Lung microvascular endothelial cell (primary cell): ENCODE measurements at places on chromosomes 12 and 14. TPM values are rescaled to one million over a fixed set of nuclear protein-coding genes. Genes with fewer than 3 reads are reported as not detected.

The TMEM117 gene
- total RNA-seq = 3.7 and 4.8 TPM in 2 replicates

The ARG2 gene
- total RNA-seq = 33.8 and 39.7 TPM in 2 replicates

The GRIN2B gene
- not detected in 2 replicates for total RNA-seq

The ABCC9 gene
- under 0.01 TPM in 2 replicates for total RNA-seq

The ADCY4 gene
- 34.9 and 60.1 TPM in 2 replicates for total RNA-seq

The CCDC197 gene
- not detected in 2 replicates for total RNA-seq

The SPRYD3 gene
- total RNA-seq = 8.9 and 12.9 TPM in 2 replicates

The KRT83 gene
- not detected in 2 replicates for total RNA-seq

The ANKS1B gene
- total RNA-seq = 0.20 and 0.22 TPM in 2 replicates

The SMCO2 gene
- 0.20 and 0.22 TPM in 2 replicates for total RNA-seq

The ARMH4 gene
- 0.87 and 1.8 TPM in 2 replicates for total RNA-seq

The CCNT1 gene
- 13.1 and 21.4 TPM in 2 replicates for total RNA-seq

The SUDS3 gene
- 18.3 and 26.2 TPM in 2 replicates for total RNA-seq

The A2M gene
- total RNA-seq = 3.8 and 19.0 TPM in 2 replicates

DNA sequence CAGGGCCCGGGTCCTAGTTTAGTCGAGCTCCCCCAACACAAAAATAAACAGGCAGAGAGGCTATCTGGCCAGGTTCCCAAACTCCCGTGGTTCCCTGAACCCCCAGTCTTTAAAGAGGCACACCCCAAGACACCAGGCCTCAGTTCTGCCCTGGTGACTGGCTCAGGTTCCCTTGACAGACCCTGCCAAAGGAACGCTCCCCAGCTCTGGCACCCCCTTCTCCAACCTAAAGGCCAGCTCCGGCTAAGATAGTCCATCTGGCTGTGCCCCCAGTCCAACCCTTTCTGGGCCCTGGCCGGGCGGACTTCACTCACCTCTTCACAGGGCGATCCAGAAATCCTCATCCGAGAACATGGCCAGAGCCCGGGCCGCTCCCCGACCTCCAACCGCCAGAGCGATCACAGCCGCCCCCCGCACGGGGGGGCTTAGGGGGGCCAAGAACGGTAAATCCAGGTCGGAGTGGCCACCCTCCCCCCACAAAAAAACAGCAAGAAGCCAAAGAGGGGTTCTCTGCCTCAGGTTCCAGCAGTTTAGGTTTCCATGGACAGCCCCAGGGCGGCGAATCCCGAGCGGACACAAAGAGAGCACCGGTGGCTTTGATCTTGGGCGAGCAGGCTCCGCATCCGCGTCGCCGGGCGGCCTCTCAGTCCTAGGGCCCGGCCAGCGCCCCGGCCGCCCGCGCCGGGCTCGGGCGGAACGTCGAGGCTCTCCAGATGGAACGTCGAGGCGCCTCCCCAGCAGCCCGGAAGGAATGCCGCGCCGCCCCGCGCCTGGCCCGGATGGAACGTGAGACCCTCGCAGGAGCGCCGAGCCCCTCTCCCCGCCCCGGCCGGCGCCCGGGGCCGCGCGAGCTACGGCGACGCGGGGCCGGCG is 1.1 kb downstream of the KMT2D start:
- DNase-seq = peak; percentile 61

- DNase-seq = no peak
These were observed 239.8 kb downstream of the RGS6 start for GRCh38 chr14:72172049-72172448.

- DNase-seq = no peak
These were observed 101.5 kb downstream of the TAOK3 start for GRCh38 chr12:118271183-118271582.

DNA sequence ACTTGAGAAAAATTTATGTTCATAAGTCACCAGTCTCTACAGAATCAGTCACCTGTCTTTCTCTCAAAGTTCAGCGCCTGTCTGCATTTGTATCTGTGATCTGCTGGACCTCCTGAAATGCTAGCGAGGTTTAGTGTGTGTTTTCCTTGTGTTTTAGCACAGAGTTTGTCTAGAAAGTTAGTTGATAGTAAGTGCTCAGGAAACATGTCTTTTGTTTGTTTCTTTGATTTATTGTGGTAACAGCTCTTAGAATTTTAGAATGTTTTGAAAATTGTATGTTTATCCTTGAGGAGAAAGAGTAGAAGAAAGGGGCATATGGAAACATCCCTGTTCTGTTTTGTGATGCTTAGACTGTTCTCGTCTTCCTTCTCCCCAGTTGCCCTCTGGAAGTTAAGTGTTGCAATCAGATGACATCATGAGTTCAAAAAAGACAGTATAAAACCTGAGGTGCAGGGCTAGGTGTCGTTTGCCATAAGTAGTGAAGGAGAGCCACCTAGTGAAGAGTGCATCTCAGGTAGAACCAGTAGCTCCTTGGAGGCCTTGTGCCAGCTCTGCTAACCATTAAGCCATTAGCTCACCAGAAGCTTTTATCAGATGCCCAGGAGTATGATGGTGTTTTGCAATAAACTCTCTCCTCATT is 44.8 kb downstream of the FBXW8 start:
- peak; percentile 17 for DNase-seq

DNA sequence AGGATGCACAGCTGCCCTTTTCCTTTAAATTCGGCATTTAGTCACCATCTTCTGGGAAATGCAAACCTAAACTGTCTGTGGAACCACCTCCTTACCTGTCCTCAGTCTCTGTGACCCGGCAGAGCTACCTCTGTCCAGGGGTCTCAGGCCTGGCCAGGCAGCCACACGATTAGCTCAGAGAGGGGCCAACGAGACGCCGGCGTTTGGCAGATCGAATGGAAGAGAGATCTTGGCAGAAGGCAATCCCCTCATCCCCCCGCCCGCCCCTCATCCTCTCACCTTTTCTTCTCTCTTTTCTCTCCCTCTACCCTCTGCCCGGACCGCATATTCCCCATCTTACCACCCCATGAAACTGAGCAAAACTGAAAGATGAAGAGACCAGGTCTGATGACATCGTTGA is 101.0 kb downstream of the PIWIL1 start:
- no peak for DNase-seq

GRCh38 chr12:122265886-122266229 is 436 bp downstream of the VPS33A start:
- DNase-seq = peak; percentile 65

GRCh38 chr14:35985474-35986218 is 159.5 kb downstream of the BRMS1L start:
- DNase-seq = no peak

DNA sequence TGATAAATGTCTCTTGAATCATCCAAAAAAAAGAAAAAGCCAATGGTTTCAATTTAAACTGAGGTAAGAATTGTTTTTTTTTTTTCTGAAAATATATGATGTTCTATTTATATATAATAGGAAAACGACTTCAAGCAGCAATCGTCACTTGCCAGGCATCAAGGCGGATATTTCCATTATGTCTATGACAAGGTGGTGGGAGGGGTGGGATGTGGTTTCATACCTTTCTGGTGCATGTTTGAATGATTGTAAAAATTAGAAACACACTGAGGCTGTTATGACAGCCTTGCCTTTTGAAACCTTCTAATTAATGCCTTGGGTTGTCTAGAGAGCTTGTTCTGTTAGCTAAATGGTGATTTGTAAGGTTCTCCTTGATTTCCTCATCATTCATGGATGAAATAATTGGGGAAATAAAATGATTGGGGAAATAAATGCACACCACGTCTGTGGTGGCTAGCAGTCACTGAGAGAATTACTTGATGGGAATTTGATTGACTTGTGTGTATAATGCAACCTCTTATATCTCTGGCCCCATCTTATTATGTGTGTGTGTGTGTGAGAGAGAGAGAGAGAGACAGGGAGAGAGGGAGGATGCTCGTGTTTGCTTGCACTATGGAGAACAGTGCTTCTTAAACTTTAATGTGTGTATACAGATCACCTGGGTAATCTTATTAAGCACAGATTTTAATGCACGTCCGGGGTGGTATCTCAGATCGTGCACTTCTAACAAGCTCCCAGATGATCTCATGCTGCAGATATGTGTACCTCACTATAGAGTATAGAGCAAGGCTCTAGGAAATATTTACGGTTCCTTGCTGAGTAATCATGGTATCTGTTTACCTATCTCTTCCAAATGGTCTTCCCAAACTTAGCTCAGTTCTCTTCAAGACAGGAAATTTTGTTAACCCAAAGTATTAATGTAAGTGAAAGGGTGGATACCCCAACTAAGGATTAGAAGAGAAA is 502.6 kb downstream of the DIO2 start:
- DNase-seq = no peak

DNA sequence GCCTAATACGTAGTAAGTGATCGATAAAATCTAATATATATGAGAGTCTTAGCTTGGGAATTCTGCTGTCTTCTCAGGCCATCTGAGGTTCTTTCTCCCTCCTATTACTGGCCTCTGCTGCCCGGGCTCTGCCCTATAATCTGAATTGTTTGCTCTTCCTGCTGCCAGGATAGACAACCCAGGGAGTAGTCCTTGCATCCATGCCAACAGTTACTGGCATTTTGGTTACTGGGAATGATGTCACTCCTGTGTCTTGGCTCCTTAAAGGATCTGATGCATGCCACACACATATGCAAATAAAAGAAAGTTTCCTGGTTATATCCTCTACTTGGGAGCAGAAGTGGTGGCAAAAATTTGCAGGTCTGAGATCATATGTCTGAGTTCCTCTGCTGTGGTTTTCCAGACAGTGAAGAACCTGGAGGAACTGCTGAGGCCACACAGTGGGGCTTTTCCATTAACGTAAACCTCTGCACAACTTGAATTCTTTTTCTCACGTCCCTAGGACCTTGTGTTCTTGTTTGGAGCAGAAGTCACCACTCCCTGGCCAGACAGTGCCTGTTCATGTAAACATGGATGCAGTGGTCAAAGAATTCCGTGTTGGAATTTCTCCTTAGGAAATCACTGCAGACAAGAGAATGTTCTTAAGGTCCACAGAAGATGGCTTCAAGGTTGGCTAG is 320.6 kb upstream of the TBX3 start:
- no peak for DNase-seq

DNA sequence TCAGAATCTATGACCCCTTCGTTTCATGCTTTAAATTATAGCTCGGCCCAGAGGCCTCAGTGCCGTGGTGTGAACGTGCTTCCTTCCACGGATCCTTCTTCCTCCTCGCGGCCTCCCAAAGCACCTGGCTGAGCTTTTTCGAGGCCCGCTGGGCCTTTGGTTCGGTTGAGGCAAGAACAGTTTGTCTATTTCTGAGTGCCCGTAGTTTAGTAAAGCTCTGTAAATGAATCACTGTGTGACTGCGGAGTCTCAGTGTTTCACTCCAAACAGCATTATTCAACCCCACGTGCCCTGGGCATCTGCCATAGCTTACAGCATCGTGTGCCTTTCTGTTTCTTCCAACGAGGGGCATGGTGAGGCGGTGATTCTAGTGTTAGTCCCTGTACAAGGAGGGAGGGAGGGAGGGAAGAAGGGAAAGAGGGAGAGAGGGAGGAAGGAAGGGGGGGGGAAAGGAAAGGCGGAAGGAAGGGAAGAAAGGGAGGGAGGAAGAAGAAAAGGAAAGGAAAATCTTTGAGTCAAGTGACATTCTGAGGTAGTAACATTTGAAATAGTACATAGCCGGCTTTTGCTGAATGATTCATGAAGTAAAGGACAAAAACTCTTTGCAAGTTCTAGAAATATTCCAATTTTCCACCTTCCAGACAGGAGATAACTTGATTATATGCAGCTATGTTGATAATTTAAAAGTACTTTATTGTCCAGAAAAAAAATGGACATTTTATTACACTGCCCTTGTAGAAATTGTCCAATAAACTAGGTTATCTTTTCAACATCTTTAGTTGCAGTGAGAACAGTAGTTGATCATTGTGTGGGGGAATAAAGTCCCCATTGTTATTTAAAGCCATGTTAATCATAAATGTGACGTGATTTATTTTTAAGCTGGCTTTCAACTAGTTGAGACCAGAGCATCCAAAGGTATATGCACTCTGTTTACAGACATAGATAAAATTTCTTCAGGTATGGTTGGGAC is 1.2 kb upstream of the TRIM9 start:
- DNase-seq = peak; percentile 2

GRCh38 chr14:23562822-23563472 is 4.6 kb downstream of the AP1G2 start:
- peak; percentile 46 for DNase-seq

- DNase-seq = no peak
These were observed 26.7 kb downstream of the CRY1 start for GRCh38 chr12:107066691-107067090.

DNA sequence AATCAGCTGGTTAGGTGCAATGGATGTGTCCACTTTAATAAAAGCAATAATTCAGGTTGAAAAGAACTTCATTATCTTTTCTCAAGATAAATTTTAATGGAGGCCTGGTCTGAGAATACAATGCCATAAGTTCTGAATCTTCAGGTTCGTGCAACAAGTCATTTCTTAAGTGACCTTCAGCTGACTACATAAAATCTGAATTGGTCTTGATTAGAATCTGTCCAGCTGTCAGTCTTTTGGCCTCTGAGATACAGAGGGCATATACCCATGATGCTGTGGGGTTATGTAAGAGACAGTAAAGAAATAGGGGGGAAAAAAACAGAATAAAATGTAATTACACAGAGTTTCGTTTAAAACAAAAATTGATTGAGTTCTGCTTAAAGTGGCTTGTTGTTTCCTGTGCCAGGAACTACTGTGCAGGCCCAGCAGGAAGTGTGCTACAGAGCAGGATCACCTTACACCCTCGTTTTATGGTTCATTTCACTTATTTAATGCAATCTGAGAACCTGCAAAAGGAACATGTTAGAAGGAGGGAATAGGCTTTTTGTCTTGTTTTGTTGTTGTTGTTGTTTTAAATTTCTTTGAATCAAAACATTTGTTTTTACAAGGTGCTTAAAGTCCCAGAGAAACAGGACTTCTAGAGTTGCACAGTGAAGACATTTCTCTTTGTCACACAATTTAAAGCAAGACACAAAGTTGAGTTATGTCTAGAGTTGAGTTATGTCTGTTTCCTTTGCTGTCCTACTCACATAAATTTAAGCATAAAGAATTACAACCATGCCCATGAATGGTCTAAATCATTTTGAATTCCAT is 64.2 kb downstream of the LGR5 start:
- no peak for DNase-seq

DNA sequence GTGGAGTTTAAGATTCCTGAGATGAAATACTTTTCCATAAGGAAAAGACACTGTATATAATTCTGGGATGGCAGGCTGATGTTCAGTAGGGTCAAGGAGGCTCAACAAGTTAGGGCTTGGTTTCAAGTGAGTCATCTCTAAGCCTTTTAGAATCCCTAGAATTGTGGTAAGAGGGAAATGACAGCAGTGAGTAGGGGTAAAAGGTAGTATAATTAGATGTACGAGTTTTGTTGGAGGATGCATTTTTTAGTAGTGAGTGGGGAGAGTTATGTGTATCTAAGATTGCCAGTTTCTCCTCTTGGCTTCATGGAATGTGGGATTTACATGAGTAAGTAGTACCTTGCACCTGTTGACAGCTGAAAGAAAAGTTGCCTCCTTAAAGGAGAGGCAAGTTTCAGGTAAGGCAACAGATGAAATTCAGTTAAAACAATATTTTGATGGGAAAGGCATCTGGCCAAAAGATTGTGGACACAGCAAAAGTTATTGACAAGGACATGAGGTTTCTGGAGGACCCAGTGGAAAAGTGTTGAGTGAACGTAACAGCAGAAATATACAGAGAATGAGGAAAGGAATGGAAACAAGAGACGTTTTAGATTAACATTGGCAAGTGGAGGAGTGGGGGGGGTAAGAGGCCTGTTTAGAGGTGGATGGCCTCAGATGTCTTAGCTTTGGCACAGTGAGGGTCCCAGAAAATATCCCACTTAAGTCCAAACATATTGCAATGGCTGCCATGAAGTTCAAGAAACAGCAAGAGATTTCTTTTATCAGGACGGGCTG is 21.8 kb downstream of the LMO3 start:
- no peak for DNase-seq

- no peak for DNase-seq
These were observed 456.1 kb downstream of the AEBP2 start for GRCh38 chr12:19895246-19896020.

- DNase-seq = peak; percentile 56
These were observed 68.6 kb upstream of the MAX start for GRCh38 chr14:65170768-65171507.

- DNase-seq = peak; percentile 77
These were observed 121.7 kb downstream of the DUSP6 start for GRCh38 chr12:89230376-89231315.
